ENCODE measurements at places on chromosomes 1 and 21. TPM values are rescaled to one million over a fixed set of nuclear protein-coding genes. Genes with fewer than 3 reads are reported as not detected.

Gene ITLN2
- total RNA-seq: not detected

Gene TNFRSF9
- 0.23 TPM for total RNA-seq

Gene AMIGO1
- 0.64 TPM for total RNA-seq

Gene MTMR11
- 12.0 TPM for total RNA-seq

DNA sequence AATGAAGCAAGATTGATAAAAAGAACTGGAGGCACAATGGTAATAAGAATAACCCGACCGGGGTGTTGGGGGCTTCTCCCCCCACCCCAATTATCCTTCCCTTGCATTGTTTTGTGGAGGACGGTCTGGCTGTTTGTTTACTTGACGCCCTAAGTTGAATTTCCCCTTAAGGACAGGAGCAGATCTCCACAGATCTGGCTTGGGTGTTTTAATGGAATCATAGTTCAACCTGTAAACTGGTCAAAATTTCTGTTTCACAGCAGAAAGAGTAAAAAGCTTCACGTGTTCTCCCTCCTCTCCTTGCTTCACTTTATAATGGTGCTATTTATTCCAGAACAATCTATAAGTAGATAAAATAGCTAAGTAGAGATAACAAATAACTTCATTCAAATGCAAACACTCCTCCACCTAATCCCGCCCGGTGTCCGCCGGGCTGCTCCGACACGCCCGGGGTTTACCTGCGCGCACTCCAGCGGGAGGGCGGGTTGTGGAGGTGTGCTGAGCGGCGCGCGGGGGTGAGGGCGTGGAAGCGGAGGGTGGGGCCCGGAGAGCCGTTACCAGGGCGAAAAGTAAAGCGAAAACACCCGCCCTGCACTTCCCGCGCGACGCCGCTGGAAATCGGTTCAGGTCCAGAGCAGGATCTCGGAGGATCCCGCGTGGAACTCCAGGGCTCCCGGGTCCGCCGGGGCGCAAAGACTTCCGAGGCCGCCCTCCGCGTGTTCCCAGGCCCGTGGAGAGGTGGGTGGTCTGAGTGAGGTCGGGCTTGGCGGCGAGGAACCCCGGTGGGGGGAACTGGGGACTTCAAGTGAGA, 2.0 kb upstream of the ATF3 start:
- DNase-seq: no peak

GRCh38 chr1:24077278-24077978, 34.5 kb downstream of the MYOM3 start:
- DNase-seq: no peak

DNA sequence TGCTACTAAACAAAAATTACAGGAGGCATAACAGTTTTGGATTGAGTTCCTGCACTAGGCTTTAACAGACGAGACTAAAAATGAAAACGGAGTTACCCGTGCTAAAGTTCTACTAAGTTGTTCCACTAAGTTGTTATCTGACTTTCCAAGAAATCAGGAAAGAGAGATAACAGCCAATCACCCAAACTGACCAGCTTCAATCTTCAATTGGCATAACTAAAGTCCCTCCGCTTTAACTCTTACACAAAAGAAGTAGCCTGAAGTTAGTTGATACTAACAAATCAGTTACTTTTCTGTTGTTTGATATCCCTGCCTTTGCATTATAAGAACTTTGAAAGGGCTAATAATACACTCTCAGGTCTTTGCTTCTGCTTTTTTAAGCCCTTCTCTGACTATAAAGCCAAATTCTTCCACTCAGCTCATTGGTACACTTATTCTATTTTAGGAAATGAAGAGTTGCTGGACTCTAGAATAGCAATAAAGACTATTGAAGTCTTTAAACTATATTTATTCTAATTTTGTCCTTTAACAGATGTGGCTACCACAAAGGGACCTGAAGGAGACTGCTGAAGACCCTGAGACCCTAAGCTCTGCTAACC, 61.3 kb downstream of the TESK2 start:
- DNase-seq: no peak

GRCh38 chr21:20258542-20258941, 739.7 kb upstream of the NCAM2 start:
- DNase-seq: no peak

DNA sequence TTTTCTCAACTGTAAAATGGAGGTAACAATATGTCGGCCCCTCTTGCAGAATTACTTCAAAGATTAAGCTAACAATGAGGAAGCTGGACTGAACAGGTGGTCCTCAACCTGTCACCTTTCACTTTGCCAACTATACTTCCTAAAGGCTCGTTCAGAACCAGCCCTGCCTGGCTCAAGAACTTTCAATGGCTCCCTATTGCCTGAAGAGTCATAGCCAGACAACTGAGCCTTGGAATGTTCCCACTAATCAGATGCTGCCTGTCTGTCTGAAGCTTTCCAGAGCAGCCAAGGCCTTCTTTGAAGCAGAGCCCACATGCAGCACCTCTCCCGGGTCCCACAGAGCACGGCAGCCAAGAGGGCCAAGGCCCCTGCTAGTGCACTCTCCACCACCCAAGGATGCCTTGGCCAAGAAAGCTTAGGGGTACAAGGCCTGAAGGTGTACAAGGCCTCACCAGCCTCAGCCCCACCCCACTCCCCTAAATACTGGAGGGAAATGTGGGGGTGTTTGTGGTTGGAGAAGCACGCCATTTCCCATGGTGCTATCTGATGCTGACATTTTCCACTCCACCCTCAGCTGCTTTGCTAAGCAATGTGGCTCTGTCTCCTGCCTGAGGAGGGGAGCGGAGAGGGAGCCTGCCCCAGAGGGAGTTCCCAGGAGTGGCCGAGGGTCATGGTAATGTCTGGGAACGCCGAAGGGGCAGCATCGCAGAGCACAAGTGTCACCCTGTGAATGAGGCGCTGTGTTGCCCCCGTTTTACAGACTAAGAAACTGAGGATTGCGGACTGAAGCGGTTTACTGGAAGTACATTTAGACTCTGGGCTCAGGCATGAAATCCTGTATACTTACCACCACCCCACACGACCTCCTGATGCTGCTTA, 8.2 kb upstream of the LAPTM5 start:
- DNase-seq: no peak

- no peak for DNase-seq
These were observed 7.5 kb downstream of the TMEM59 start for GRCh38 chr1:54045496-54045895.

- DNase-seq: no peak
These were observed 19.8 kb downstream of the TINAGL1 start for GRCh38 chr1:31595836-31596736.

DNA sequence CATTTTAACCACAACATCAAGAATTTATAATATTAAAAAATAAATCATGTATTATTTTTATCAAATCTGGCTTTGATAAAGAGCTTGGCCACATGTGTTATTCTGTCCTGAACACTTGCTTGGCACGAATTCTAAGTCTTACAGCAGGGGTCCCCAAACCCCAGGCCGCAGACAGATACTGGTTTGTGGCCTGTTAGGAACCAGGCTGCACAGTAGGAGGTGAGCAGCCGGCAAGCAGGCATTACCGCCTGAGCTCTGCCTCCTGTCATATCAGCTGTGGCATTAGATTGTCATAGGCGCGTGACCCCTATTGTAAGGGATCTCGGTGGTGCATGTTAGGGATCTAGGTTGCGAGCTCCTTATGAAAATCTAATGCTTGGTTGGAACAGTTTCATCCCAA, 127.6 kb upstream of the IVNS1ABP start:
- no peak for DNase-seq

DNA sequence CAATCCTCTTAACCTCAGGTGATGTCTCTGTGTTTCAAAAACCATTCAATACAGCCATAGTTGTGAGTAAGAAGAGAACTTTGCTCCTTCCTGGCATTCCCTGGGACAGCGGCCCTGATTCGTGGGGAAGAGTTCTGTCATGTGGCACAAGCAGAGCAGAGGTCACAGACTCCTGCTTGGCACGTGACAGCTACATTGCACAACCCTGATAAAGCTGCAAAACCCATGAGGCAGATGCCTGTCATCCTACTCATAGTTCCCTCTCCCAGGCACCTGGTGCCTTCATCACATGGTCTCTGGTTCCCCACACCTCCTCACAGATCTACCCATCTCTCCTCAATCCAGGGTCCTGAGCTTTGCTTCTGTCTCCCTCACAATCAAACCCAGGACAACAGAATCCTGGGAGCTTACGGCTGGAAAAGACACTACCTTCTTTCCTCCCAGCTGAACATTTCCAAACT, 70.8 kb downstream of the PLPP3 start:
- DNase-seq: no peak

- no peak for DNase-seq
These were observed 1.8 kb upstream of the PIK3CD start for GRCh38 chr1:9649769-9650168.

- DNase-seq: no peak
These were observed 31.6 kb downstream of the SOX13 start for GRCh38 chr1:204104331-204105130.

DNA sequence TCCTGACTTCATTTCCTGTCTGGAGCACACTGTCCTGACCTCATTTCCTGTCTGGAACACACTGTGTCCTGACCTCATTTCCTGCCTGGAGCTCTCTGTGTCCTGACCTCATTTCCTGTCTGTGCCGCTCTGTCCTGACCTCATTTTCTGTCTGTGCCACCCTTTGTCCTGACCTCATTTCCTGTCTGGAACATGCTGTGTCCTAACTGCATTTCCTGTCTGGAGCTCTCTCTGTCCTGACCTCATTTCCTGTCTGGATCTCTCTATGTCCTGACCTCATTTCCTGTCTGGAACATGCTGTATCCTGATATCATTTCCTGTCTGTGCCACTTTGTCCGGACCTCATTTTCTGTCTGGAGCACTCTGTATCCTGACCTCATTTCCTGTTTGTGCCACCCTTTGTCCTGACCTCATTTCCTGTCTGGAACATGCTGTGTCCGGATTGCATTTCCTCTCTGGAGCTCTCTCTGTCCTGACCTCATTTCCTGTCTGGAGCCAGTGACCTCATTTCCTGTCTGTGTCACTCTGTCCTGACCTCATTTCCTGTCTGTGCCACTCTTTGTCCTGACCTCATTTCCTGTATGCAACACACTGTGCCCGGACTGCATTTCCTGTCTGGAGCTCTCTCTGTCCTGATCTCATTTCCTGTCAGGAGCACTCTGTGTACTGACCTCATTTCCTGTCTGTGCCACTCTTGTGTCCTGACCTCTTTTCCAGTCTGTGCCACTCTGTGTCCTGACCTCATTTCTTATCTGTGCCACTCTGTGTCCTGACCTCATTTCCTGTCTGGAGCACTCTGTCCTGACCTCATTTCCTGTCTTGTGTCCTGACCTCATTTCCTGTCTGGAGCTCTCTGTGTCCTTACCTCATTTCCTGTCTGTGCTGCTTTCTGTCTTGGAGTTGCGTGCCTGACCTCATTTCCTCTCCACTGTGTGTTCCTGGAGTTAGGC, 27.6 kb downstream of the SKI start:
- peak; percentile 82 for DNase-seq

DNA sequence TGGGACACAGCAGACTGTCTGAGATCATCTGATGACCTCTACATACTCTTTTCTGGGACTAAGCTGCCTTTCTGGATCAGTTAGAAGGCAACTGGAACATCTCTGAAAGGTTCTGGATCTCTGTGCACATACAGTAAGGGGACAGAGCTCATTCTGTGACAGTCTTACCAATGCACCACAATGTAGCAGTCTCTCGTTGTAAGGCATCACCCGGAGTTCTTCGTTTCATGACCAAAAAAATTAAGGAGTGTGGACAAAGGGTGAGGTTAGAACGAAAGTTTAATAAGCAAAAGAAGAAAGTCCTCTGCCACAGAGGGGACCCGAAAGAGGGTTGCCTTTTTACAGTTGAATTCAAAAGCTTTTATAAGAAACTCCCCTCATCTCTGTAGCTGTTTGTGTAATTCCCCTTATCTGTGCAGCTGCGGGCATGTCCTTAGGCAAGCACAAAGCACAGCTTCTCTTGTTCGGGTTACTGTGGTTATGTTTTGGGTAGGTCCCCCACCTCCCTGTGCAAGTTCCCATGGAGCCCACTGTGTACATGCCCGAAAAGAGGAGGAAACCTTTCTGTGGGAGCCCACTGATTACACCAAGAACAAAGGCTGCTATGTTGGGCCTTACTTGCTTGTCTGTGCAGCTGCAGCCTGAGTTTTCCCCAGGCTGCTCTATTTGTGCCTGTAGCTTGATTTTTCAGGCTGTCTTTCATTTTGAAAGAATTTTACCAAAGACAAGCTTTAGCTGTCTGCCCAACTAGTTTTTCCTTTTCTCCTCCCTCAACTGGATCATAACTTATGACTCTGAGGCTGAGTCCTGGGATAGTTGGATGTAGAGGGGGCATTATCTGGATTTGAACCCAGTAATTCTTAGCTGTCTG, 53.1 kb upstream of the CACNA1E start:
- no peak for DNase-seq

GRCh38 chr21:43767984-43768867, 7.9 kb downstream of the CSTB start:
- no peak for DNase-seq

DNA sequence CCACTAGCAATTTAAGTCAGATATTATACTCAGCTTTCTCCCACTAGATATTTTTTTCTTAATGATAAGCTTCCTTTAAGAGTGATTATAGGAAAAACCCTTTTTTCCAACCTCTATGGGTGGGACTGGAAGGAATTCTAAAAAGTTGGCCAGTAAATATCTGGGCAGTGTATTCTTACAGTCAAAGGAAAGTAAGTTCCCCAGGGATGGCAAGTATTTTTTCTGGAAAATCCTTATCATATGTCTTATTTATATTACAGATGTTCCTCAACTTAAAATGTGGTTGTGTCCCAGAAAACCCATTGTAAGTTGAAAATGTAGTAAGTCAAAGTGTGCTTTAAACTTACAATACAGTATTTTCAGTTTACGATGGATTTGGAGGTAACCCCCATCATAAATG, 29.2 kb downstream of the CMPK1 start:
- DNase-seq: no peak

- DNase-seq: no peak
These were observed 60.8 kb downstream of the BCAR3 start for GRCh38 chr1:93620841-93621210.

- no peak for DNase-seq
These were observed 1.0 kb downstream of the DNAJB4 start for GRCh38 chr1:78005755-78006154.

DNA sequence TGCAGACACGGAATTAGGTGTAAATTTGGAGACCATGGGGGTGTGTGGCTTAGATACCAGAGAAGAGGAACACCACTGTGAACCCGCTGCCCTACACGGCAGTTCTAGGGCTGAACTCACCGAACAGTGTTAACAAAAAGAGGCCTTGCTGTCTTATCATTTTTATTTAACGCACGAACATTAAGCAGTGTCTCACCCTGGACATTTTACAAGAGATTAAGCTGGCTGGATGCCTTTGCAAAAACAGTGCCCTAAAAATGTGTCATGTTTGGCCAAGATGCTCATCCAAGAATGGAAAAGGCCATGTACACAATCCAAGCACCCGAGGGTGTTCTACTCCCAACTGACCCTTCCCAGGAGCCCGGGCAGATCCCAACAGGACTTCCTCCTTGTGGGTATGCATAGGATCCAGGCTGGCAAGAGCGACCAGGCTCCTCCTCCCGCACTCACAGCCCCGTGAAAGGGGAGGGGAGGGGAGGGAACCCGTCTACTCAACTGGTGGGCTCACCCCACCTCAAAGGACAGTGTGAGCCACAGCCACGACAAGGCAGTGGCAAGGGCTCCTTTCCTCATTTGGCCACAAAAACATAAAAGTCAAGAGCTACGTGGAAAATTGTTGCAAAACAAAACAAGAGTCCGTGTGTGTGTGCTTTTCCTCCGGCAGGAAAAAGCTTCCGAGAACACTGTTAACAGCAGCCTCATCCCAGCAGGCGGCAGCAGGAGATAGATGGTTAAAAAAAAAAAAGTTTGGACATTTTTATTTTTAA, 20.3 kb downstream of the C2CD2 start:
- DNase-seq: no peak
